ENCODE measurements at places on chromosomes 11 and 22.

DNA sequence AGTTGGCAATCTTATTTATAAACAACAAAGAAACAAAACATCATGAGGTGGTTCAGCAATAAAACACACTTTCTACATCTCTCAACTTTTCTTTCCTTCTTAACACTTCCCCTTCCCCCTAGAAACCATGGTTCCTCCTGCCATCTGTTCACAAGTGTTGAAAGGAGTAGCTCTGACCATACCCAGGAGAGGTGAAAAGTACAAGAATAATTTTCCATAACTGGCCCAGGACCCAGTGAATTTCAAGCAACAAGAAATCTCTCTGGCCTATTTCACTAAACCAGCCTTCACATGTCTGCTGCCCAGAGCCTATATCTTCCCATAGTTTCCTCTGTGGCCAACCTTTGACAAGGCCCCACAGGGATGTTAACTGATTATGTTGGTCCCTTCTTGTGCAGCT, 98.2 kb upstream of the CEP126 start:
- no peak for DNase-seq

DNA sequence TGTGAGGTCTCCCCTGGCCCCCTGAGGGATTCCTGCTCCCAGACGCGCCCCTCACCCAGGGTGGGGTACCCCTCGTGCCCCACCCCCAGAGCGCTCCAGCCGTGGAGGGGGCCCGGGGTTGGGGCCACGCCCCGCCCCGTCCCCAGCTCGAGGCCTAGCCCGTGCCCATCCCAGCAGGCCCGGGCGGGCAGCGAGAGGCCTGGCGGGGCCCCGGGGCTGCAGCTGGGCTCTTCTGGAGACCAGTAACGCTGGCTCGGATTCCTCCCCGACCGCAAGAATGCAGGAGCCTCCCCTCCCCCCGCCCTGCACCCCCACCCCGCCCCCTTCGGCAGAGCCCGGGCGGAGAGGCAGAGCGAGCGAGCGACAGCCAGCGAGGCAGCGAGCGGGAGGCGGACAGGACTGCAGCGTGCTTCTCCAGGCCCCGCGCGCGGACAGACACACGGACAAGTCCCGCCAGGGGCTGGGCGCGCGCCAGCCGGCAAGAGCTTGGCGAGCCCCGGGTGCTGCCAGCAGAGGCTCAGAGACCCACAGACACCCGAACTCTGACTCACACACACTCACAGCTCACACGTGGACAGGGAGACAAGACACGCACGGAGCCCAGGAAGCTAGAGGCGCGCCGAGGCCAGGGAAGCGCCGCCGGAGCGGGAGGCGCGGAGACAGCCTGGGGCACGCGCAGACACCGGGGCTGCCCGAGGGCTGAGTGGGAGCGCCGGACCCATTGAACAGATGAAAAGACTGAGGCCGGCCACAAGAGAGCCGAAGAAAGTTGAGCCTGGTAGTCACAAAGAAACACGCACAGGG, 15.2 kb downstream of the BCL9L start:
- DNase-seq, result no peak

DNA sequence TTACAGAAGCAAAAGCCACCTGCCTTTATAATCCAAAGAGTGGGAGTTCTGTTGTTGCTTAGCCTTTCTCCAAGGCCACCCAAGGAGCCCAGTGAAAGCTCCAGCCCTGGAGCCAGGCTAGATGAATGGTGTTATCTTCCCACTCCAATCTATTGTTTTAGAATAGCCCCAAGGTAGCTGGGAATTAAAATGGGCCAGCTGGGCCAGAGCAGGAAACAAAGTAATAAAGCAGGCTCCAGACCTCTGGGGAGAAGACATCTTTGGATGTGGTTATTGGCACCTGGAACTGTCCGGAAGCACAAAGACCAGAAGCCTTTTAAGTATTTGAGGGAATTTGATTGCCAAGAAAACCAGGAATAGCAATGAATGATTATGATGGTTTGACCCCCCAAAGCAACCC, 8.8 kb downstream of the C11orf96 start:
- no peak for DNase-seq

DNA sequence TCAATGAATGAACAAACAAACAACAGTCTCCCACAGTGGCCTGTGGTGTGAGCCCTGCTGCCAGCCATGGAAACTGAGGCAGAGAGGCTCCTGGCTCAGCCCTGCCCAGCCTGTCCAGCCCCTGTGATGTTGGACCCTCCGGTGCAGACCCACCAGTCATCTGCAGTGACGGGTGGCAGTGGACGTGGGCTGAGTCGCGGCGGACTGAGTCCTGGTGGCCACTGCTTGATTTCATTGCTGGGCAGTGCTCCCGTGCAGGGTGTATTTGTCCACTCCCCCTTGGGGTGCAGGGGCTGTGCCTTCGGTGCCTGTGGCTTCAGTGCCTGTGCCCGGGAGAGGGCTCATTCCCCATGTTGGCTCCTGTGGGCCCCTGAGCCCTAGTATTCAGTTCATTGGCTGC, 31.9 kb upstream of the MUC5AC start:
- no peak for DNase-seq

- no peak for DNase-seq
Measured at GRCh38 chr11:111910676-111911562, 651 bp downstream of the CRYAB start.

DNA sequence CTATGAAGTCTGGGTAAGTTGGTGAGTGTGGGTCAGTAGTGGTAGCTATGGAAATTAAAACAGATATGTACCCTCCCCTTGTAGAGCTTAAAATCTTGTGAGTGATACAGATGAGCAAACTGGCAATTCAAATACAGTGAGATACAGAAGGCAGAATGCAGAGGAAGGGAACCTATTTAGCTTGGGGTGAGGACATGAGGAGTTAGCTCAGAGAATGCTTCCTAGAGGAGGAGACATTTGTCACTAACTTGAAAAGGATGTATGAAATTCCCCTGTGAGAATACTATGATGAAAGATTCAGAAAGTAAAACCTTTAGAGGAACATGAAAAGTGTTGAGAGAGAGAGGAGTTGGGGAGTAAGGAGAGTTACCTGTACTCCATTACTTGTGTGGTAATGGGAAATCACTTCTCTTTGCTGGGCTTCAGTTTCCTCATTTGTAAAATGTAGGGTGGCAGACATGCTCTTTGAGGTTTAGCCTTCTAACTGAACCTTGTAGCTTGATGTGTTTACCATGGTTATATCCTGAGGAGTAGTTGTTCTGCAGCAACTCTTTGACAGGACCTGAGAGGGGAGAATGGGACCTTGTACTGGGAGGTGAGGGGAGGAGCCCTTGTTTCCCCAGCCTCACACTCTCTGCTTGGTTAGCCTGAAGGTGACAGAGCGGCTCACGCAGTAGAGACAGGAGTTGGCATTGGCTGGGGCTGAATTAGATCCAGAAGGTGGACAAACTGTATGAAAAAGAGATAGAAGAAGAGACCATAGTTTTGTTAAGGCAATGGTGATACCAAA, 17.9 kb downstream of the SWAP70 start:
- DNase-seq, result no peak

- DNase-seq, result no peak
Measured at GRCh38 chr11:69866648-69867047, 47.4 kb upstream of the FGF3 start.

DNA sequence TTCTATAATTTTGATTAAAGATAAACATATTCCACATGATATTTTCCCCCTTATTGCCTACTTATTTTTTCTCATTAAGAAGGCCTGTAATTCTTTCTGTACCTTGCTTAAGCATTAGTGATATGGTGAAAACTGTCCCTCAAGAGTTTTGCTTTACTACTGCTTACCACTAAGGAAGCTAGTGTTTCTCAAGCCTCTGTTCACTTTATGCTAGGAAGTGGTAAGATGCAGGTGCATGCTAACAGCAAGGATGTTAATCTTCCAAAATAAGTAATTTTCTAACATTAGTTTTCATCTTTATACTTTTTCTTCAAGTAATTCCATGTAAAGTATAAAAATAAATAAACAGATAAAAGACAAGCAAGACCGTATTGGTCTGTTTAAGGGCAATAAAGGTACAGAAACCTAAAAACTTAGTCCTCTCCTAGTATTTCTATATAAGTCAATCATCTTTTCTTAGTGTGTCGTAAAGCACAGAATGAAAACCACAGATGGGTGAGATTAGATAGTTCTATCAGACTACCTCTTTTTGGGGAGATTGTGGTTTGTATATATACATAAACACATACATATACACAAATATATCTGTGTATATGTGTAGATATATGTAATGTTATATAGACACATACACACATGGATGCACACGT, 731.0 kb upstream of the CNTN5 start:
- DNase-seq, result no peak

- DNase-seq, result no peak
Measured at GRCh38 chr11:111456859-111457730, 55.1 kb downstream of the BTG4 start.

DNA sequence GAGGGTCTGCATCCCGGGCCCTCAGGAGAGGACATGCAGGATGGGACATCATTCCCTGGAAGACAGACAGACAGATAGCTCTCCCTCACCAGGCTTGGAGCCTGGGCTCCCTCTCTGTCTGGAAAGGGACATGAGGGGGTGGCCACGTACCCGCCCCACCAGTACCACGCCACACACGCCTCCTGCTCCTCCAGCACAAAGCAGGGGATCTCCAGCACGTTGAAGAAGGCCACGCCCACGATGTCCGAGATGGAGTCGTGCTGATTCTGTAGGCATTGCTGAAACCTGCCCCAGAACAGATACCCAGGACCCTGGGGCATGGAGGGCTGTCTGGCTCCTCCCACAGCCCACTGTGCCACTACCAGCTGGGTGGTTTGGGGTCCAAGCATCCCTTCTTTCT, 2.2 kb downstream of the PLA2G3 start:
- DNase-seq, result no peak

DNA sequence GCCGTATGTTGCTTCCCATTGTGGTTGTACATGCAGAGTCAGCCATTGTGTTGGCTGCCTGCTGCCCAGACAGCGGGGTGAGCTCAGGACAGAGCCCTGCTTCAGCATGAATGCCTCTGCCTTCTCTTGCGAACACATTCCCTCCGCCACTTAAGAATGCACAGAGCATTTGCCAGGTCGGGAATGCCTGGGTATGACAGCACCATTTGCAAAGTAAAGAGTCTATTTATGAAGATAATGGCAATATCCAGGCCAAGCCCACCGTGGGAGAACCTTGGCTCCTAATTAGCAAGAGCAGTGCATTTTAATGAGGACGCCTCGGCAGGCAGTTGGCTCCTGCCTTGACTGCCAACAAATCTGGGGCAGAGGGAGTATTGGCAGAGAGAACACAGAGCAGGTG, 62.5 kb upstream of the SORL1 start:
- DNase-seq, result no peak

GRCh38 chr22:47128622-47129215, 366.3 kb downstream of the TBC1D22A start:
- no peak for DNase-seq

- DNase-seq, result no peak
Measured at GRCh38 chr22:28630177-28630574, 49.5 kb downstream of the TTC28 start.

Measured in left renal cortex interstitium (tissue), 4 donors.